Fibroblast of lung (primary cell): ENCODE measurements at places on chromosomes 11 and 22. TPM values are rescaled to one million over a fixed set of nuclear protein-coding genes. Genes with fewer than 3 reads are reported as not detected.

The BCR gene
- total RNA-seq: 33.4 and 66.6 TPM in 2 replicates

The PANX3 gene
- not detected in 2 replicates for total RNA-seq

The OR52I2 gene
- not detected in 2 replicates for total RNA-seq

DNA sequence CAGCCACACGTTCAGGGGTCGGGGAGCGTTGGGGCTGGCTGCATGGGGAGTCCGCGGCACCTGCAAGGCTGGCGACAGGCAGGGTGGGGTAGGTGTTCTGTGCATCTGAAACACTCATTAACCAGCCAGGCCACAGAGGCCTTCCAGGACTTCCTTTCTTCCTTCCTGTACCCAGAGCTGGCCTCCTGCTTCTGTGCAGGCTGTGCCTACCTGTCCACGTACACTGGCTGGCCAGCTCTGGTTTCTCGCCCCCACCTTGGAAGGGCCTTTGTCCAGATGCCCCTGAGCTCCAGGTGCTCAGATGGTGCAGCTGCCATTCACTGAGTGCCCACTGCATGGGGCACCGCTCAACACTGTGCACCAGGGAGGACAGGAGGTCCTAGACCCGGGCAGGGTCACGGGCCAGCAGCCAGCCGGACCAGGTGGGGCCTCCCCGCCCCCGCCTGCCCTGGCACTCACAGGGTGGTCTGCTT is 15.9 kb downstream of the TTLL12 start:
- DNase-seq: no peak

GRCh38 chr22:21726650-21727049 is 8.9 kb downstream of the YPEL1 start:
- no peak for DNase-seq

DNA sequence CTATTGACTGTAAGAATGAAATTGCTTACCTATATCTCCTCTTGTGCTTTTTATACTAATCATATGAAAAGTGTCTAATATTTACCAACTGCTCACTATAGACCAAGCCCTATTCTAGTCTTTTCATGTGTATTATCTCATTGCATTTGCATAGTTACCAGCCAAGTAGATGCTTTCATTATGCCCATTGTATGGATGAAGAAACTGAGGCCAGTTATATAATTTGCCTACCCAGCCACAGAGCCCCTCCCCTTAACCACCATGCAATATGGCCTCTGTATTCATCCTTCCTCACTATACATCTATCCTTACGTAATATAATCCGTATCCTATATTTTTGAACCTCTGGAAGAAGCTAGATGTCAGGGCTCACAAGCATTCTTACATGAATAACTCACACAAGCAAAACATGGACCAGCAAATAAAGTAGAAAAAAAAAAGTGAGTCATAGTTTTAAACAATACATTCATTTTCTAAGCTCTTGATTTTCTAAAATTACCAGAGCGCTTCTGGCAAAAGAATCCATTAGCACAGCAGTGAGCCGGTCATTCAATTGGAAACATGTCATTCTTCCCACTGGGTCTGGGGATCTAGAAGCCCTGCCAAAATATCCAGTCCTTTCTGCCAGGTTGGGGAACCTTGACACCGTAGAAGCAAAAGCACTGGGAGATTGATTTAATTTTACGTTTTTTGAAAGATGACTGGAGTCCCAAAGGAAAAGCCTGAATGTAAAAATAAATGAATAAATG is 80.0 kb downstream of the C11orf91 start:
- DNase-seq: peak; percentile 84

DNA sequence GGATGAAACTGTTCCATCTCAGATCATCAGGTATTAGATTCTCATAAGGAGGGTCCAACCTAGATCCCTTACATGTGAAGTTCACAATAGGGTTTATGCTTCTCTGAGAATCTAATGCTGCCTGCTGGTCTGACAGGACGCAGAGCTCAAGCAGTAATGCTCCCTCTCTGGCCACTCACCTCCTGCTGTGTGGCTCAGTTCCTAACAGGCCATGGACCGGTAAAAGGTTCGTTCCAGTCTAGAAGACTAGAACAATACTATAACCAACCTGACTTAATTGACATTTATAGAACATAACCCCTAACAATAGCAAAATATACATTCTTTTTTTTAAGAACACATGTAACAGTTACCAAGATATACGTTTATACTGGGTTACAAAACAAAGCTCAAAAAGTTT is 45.8 kb downstream of the ATG16L2 start:
- no peak for DNase-seq

DNA sequence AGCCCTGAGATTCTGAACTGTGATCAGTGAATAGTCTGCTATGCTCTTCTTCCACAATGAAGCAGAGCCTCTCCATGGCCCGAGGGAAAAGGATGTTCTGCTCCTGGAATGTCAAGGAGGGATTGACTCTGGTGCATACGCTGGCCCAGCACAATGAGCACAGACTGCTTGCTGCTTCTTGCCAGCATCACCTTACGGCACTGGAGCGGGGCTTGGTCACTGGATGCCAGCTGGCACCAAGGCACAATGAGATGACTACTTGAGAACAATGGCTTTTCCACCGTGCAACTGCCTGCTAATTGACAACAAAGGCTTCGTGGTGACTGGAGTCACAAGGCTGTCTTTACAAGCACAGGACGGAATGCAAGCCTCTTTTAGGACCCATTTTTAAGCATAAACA is 139.2 kb downstream of the DSCAML1 start:
- no peak for DNase-seq
